T-helper 2 cell (primary cell): ENCODE measurements at places on chromosomes 11 and 22.

DNA sequence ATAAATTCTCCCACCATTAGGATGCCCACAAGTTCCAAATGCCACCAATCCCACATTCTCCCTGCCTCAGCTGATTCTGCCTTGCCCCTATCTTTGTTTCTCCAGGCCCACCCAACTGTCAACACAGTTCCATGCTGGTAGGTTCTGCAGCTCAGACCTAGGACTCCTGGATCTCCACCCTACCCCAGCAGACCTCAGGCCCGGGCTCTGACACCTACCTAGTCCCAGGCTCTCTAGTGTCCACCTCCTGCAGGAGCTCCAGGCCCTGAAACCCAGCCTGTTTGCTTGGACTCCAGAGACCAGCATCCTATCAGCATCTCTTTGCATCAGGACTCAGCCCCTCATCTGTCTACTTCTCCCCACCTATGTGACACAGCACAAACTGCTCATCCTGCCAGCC, 86.5 kb downstream of the PDE2A start:
- no peak for DNase-seq

GRCh38 chr11:32267679-32268187, 167.6 kb downstream of the WT1 start:
- DNase-seq = no peak

- DNase-seq = no peak
Measured at GRCh38 chr11:68373189-68373814, 60.9 kb downstream of the LRP5 start.

DNA sequence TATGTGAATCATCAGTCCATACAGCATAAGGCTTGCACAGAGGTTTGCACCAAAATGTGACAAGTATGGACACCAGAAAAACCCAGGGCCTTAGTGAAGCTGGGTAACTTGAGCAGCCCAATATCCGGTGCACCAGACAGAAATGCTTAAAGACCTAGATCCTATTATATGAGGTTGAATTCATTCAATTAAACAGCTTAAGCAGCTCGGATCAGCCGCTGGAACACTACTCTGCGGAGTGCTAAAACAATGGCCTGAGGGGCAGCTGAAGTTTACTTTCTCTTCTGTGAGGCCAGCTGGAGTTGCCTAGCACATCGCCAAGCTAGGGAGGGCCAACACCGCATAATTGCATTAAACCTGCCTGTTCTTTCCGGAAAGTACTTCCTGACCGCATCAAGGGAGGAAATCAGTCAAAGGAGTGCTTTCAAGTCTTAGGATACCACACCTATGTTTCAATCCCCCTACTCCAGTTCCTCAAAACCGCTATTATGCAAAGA, 17.0 kb upstream of the FAM181B start:
- DNase-seq = no peak

DNA sequence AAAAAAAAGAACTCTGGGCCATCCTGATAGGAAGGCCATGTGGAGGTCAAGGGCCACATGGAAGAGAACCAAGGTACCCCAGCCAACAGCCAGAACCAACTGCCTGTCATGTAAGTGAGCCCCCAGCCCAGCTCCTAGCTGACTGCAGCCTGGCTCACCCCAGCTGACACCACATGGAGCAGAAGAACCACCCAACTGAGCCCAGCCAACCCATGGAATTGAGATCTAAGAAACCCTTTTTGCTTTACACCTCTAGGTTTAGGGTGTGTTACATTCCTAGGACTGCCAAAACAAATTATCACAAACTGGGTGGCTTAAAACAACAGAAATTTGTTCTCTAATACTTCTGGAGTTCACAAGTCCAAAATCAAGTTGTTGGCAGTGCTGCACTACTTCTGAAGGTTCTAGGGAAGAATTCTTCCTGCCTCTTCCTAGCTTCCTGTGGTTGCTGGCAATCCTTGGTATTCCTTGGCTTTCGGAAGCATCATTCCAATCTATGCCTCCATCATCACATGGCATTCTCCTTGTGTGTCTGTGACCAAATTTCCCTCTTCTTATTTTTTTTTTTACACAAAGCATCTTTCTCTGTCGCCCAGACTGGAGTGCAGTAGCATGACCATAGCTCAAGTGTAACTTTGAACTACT, 4.4 kb downstream of the C11orf86 start:
- DNase-seq = no peak

DNA sequence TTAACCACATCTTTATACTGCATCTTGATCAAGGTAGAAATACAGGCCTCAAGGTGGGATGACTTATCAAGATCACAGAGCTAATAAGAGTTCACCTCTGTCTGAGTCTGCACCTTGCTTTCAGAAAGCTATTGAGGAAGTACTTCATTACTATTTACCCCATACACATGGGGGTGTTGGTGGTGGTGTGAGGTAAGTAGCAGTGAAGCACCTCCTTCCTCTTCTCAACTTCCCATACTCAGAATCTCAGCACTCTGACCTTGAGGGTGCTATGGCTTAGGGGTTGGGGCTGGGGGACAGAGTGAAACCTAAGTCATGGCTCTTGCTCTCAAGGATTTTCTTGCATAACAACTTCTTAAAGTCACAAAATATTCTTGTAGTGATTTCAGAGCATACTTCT, 56.9 kb downstream of the ME3 start:
- no peak for DNase-seq

DNA sequence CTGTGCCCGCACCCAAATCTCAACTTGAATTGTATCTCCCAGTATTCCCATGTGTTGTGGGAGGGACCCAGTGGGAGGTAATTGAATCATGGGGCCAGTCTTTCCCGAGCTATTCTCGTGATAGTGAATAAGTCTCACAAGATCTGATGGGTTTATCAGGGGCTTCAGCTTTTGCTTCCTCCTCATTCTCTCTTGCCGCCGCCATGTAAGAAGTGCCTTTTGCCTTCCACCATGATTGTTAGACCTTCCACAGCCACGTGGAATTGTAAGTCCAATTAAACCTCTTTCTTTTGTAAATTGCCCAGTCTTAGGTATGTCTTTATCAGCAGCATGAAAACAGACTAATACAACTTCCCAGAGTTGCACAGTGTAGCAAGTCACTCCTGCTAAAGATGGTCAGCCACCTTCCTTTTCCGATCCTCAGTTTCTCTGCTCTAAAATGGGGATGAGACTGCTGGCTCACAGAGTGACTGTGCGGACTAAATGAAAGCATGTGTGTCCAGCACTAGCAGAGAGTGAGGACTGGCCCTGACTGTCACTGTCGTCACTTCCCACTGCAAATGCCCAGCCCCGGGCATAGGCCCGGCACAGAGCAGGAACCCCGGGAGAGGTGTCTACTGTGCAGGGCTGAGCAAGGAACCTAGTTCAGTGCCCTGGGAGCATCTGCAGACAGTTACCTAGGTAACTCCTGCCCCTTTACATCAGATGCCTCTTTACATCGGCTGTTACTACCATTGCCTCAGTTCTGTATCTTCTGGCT, 9.5 kb downstream of the TSKU start:
- no peak for DNase-seq
